PC-9 (cell line): ENCODE measurements at places on chromosomes 3 and 15. TPM values are rescaled to one million over a fixed set of nuclear protein-coding genes. Genes with fewer than 3 reads are reported as not detected.

The DNAH12 gene
- total RNA-seq: 0.10 and 0.22 TPM in 2 replicates

DNA sequence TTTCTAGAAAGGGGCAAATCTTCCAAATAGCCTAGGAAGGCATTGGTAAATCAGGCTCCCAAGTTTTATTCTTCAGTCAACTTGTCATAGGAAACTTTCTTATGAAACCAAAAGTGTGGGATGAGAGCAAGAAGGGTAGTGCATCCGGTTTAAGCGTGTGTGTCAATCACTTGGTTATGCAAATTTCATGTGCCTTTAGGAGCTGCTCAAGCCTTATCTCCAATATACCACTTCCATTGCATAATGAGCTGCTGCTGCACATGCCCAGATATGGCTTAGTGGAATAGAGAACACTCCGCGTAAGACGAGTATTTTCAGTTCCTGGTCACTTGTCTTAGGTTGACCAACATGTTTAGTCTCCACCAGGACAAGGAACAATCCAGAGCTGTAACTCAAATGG, 242.1 kb downstream of the CBLB start:
- no peak for DNase-seq

DNA sequence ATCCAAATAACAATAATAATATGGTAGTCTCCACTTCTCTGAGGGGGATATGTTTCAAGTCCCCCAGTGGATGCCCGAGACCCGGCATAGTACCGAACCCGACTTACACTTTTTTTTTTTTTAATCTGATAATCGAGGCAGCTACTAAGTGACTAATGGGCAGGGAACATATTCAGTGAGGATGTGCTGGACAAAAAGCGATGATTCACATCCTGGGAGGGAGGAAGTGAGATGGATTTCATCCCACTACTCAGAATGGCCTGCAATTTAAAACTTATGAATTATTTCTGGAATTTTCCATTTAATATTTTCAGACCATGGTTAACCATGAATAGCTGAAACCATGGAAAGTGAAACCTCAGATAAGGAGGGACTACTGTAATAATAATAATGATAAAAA, 49.5 kb upstream of the SELENOK start:
- DNase-seq: no peak

The ASB14 gene
- not detected in 2 replicates for total RNA-seq

DNA sequence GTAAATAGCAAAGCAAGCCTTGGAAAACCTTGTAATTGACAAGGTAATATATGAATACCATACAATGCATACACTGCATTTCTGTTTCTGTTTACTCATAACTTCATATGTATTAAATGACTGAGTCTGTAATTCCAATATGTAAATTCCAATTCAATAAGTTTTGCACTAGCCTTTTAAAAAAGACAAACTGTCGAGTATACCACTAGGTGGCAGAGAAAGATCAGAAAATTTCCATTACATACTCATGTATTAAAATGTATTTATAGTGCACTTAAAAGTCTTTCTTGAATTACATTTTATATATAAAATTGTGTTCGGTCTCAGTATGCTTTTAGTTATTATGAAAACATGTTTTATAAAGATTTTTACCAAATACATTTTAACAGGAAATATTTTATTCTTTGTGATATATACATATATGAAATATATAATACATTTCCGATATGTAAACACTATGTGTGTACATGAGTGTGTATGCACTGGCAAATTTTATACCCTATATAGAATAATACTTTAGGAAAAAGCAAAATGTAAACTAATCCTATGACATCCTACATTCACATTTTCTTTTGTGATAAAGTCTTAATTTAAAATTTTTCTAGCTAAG, 216.8 kb downstream of the VGLL3 start:
- DNase-seq: no peak

GRCh38 chr3:10157031-10157430, 7.7 kb upstream of the IRAK2 start:
- no peak for DNase-seq

- DNase-seq: peak; percentile 42
These were observed 64.9 kb upstream of the POLG start for GRCh38 chr15:89399238-89400115.

The ILDR1 gene
- 4.2 and 5.1 TPM in 2 replicates for total RNA-seq

DNA sequence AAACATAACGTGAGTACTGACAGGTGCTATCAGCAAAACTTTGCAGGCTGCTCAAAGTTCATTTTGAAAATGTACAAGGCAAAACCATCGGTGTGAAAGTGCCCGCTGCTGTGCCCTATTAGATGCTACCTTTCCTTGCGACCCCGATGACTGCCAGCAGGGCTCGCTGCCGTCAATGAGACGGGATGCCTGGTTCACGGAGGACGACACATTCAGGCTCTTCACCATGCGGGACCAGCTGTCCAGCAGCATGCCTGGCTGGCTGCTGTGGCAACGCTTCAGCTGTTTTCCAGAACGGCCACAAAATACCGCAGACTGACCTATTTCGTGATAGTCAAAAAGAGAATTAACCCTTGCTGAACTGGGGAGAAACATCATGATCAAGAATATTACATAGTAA, 92.7 kb upstream of the OCA2 start:
- DNase-seq: no peak

DNA sequence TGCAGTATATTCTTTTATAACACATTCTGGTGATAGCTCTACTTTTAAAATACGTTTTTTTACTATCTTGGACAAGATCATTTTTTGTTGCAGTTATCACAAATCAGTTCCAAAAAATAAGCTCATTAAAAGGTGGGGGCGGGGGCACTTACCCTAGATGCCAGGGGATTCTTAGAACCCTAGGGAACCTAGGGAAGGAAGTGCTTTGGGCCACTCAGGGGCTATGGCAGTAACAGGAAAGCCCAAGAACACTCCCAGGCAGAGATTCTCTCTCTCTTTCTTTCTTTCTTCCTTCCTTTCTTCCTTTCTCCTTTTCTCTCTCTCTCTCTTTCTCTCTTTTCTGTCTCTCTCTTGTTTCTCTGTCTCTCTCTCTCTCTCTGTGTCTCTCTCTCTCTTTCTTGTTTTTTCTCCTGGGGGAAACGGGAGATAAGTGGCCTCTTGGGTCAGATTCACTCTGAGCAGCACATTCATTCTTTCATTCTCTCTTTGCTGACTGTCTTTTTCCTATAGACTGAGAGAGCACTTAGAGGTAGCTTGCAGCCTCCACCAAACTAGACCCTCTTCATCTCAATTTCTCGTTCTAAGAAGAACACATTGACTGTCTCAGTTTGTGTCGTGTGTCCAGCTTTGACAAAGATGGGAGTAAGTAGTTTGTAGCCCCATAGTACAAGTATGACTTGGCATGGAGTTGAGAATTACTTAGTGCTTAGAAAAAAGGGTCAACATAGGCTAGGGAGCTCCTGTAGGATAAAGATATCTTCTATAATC, 16.6 kb downstream of the SCAANT1 start:
- no peak for DNase-seq

- peak; percentile 78 for DNase-seq
These were observed 1.3 kb downstream of the GNAT1 start for GRCh38 chr3:50192689-50193141.

DNA sequence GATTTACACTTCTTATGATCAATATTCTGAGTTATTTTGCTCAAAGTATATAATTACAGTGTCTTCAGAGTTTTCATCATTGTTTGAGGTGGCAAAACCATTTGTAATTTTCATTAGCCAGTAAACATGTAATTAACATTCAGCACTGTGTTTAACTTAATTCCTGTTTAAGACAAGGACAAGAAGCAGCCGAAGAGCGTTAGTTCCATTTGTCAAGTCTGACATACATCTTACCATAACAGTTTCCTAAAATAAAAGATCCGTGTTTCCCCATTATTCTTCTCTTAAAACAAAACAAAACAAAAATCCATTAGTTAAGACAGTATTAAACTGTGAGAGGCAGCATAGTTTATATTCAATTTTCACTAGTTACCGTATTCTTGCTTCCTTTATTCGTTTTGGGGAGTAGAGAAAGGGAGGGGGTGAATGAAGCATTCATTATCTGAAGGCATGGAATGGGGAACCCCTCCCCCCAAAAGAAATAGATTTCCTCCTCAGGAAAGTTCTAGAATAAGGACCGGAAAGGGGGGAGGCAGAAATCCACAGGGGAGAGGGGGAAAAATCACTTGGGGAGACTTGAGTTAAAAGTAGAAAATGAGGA, 5.5 kb upstream of the NR2F2 start:
- DNase-seq: no peak
